ENCODE measurements at places on chromosomes 6 and 20.

- DNase-seq, result no peak
Observed at GRCh38 chr20:6026051-6026450, 27.8 kb downstream of the LRRN4 start.

- no peak for DNase-seq
Observed at GRCh38 chr6:73585566-73586415, 65.0 kb upstream of the EEF1A1 start.

DNA sequence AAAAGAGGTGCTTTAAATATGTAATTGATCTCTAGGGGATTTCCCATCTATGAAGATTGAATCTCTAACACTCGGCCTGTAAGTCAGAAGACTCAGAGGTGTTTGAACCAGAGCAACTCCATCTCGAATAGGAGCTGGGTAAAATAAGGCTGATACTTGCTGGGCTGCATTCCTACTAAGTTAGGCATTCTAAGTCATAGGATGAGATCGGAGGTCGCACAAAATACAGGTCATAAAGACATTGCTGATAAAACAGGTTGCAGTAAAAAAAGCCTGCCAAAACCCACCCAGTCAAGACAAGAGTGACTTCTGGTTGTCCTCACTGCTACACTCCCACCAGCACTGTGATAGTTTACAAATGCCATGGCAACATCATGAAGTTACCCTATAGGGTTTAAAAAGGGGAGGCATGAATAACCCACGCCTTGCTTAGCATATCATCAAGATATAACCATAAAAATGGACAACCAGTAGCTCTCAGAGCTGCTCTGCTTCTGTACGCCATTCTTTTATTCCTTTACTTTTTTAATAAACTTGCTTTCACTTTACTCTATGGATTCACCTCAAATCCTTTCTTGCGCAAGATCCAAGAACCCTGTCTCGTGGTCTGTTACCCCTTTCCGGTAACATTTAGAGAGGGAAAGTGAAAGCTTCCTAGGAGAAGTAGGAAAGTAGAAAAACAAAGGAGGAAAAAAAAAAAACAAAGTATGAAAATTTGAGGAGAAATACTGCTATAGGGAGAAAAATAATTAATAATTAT is 129.7 kb upstream of the PHACTR1 start:
- no peak for DNase-seq

DNA sequence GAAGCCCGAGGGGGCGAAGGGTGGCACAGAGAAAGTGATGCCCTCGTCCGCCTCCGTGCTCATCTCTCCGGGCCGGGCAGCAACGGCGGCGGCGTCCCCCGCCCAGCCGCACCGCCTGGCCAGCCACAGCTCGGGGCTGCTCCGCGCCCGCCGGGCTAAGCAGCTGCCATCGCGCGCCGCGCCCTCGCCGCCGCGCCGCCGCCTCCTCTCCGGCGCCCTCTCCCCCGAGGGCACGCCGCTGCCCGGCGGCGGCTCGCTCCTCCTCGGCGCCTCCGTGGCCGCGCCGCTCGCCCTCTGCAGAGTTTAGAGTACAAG is 225 bp downstream of the MAP3K5 start:
- no peak for DNase-seq

DNA sequence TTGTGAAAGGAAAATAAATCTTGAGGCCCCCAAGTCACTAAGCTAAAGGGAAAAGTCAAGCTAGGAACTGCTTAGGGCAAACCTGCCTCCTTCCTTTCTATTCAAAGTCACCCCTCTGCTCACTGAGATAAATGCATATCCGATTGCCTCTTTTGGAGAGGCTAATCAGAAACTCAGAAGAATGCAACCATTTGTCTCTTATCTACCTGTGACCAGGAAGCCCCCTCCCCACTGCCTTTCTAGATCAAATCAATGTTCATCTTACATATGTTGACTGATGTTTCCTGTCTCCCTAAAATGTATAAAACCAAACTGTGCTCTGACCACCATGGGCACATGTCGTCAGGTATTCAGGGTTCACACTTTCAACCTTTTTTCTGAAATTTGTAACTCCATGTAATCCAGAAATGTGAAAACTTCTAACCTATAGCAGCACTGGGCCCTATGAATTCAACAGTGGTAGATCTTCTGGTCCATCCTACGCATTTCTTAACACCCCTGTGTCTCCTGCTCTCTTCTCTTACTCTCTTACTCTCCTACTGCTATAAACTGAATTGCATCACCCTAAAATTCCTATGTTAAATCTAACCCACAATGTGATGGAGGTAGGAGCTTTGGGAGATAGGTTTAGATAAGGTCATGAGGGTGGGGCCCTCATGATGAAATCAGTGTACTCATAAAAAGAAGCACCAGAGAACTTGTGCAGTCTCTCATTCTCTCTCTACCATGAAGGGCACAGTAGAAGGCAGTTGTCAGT is 89.3 kb downstream of the EPB41L2 start:
- no peak for DNase-seq

- DNase-seq, result no peak
Observed at GRCh38 chr20:49925901-49926454, 10.2 kb upstream of the RNF114 start.

DNA sequence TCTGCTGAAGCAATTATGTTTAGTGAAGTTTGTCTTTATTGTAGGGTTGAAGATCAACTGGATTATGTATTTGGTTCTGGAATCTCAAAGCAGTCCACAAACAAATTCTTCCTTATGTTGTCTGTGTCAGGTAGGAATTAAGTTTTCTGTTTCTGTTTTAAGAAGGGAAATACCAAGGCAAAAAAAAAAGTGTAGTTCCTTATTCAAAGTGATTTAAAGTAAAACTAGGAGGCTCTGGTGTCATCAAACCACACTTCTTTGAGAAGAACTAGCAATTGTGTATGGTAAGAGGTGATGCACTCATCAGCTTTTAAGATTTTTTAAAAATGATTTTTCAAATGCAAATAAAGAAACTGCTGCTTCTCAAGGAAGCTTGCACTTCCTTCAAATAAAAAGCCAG is 1.9 kb downstream of the FAM135A start:
- DNase-seq, result no peak

DNA sequence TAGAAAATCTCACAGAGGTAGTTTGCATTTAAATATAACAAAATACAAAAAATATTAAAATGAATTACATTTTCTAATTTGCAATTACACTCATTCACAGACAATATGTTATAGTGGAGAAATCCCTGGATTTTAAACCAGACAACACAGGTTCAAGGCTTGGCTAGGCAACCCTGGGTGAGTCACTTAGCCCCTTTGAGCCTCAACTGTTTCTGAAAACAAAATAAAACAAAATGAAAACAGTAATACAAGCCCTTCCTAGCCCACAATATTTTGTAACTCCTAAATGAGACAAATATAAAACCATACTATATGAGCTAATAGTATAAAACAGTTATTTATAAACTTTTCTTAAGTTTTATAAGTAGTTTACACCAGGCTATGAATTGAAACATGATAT is 41.0 kb downstream of the UQCC1 start:
- DNase-seq, result no peak

GRCh38 chr20:12837646-12838045 is 171.1 kb upstream of the SPTLC3 start:
- no peak for DNase-seq

GRCh38 chr6:33010356-33010755 is 965 bp upstream of the HLA-DOA start:
- DNase-seq, result no peak

- no peak for DNase-seq
Observed at GRCh38 chr6:40293060-40293459, 294.1 kb downstream of the LRFN2 start.

GRCh38 chr6:16240589-16241320 is 2.4 kb downstream of the GMPR start:
- DNase-seq, result no peak

DNA sequence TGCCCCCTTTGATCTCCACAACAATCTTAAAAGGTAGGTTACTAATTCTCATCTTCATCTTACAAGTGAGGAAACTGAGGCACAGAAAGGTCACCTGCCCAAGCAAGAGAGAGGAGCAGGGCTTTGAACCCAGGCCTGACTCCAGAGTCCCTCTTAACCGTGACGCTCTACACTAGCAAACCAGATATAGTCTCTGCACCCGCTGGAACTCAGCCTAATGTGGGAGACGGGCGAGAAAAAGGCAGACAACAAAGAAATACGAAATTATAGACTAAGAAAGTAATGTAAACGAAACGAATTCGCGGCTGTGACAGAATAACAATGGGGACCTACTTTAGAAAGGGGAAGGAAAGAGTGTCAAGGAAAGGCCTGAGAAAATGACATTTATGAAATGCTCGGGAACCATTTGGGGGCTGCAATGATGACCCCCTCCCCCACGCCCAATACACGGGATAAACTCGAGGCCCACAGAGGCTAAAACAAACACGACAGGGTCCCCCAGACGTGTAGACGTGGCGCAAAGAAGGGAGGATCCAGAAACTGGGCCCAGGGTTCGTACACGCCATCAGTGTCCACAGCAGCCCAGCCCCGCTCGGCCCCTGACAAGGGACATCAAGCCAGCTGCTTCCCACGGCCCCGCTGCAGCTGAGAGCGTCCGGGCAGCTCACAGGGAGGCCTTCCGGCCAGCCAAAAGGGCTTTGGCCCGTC is 637 bp downstream of the TRPC4AP start:
- DNase-seq, result no peak

DNA sequence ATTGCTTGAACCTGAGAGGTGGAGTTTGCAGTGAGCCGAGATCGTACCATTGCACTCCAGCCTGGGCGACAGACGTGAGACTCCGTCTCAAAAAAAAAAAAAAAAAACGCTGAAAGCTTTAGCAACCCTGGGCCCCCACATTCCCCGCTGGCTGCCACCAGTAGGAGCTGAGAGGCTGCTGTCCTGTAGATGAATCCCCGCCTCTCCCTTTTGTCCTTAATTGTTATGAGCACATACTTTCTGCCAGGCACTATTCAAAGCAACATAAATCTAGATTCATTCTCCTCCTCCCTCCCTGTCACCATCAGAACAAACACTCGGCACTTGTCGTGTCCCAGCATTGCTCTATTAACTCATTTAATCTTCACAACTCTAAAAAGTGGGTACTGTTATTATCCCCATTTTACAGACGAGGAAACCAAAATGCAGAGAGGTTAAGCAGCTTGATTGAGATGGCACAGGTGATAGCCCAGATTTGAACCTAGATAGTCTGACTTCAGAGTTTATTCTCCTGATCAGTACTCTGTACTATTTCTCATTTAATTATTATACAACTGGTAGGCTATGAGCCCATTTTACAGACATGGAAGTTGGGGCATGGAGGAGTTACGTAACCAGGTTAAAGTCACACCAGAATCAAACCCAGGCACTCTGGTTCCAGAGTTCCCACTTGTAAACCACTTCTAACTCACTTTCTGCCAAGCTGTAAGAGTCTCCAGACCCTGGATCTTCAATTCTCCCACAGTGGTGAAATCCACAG is 97.4 kb downstream of the EYA2 start:
- DNase-seq, result no peak

DNA sequence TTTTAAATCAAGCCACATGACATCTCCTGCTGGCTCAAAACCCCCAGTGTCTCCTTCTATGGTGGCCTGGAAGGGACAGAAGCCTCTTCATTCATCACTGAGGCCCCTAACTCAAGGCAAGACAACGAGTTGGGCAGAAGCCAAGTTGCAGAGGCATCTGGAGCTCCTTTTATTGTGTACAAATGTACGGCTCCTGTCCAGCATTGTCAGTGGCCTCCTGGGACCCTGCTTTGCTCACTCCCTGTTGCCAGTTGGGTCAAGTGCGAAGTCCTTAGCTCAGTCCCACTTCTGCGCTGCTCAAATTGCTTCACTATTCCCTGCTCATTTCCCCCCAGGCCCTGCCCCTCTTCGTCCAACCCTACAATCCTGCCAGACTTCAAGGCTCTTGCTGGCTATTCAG is 181.2 kb upstream of the PMEPA1 start:
- no peak for DNase-seq
